ENCODE measurements at places on chromosomes 1 and 21.

- DNase-seq, result no peak
- H3K27ac ChIP-seq, result no peak overlapping the region
- no peaks in the 10 kb centered on the region for H3K27me3 ChIP-seq
Observed at GRCh38 chr1:218991089-218991488, 182.6 kb upstream of the LYPLAL1 start.

DNA sequence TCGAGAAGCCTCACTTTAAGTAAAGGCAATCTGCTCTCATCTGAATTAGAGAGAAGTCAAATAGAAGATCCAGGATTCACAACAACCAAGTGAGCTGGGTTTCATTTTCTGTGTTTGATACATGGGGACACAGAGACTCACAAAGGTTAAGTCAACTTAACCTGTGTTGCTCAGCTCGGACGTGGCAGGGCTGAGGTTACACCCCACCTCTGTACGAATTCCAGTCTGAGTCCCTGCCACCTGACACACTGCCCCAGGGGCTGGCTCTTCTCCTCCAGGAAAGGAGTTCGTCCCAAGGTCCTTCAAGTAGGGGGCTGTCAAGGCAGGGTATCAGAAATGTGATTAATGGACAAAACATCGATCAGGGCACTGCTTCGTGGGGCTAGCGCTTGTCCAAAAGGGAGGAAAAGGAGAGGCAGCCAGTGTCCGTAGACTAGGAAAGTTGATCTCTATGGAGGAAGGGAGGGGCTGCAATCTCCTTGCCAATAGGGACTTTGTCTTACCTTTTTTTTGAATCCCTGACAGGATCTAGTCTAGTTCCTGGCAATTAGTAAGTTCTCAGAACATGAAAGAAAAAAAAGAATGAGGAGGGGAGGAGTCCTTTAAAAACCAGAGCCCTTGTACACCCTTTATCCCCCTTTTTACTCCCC, 116.4 kb downstream of the CNIH3 start:
- no peak overlapping the region for H3K4me3 ChIP-seq
- H3K27ac ChIP-seq, result no peak overlapping the region
- peaks cover 15% of the 10 kb centered on the region for H3K4me1 ChIP-seq
- H3K27me3 ChIP-seq, result no peaks in the 10 kb centered on the region
- no peak for DNase-seq
- no peaks in the 10 kb centered on the region for H3K36me3 ChIP-seq

- no peak overlapping the region for H3K27ac ChIP-seq
- no peak overlapping the region for H3K4me3 ChIP-seq
- no peaks in the 10 kb centered on the region for H3K36me3 ChIP-seq
- H3K27me3 ChIP-seq, result no peaks in the 10 kb centered on the region
- peaks cover 15% of the 10 kb centered on the region for H3K4me1 ChIP-seq
- DNase-seq, result no peak
Observed at GRCh38 chr1:20445956-20446355, 40.1 kb downstream of the CAMK2N1 start.

DNA sequence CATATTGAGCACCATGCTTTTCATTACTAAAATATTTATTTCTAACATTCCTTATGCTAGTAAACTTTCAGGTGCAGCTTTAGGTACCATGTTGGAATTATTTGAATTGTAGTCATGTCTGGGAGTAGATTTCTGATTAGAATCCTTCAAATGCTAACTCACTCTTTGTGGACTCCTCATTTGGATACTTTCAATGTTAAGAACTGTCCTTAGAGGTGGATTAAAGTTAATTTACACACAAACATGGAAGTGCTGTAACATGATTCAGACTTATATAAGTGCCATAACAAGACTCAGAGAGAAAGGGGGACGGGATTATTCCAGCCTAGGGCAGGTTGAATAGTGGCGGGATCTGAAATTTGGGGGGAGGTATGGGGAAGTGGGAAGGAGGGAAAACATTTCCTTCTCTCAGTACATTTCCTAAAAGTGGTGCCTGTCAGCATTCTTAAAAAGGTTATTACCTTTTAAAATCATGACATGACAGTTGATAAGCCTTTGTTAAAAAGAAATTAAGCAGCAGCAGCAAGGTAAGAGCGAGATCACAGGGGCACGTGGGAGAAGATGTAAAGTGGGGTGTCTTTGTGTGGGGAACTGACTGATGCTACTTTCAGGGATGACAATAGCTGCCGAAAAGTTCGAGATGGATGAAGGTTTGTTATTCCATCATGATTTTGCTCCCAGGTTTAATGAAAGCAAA, 44.4 kb downstream of the HHAT start:
- peaks cover 29% of the 10 kb centered on the region for H3K4me1 ChIP-seq
- no peak overlapping the region for H3K4me3 ChIP-seq
- H3K36me3 ChIP-seq, result no peaks in the 10 kb centered on the region

DNA sequence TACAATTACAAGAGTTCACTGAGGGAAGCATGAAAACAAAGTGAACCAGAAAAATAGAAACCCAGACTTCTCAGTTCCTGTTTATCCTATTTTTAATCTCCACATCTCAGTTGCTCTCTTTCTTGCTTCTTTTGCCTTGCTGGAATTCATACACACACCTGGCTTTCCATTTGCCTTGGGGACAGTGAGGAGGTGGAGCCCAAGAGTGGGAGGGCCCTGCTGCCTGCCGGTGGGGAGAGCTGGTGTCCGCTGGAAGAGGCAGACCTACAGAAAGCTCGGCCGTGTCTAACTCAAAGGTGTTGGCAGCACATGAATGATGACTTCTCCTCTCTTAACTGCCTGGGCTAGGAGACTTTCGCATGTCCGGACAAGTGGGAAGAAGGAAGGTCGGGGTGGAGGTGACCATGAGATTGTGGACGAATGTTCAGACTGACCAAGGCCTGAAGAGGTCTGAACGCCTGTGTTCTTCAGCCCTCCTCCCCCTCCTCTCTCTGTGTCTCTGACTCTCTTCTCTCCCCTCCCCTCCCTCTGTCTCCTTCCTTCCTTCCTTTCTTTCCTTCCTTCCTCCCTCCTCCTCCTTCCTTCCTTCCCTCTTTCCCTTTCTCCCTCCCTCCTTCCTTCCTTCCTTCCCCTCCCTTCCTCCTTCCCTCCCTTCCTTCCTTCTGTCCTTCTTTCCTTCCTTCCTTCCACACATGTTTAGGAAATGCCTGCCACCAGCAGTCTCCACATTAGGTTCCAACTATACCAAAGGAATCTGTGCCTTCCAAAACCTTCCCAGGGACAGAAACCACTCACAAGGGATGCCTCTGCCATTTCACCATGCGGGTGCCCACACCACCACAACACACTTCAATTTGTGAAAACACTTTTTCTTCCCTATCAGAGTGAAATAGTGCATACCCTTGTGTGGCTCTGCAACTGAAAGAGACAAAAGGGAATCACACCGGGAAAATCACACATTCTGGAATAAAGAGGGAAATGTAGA, 157.3 kb upstream of the RUNX1 start:
- H3K36me3 ChIP-seq, result no peaks in the 10 kb centered on the region
- H3K4me3 ChIP-seq, result no peak overlapping the region
- H3K27me3 ChIP-seq, result no peaks in the 10 kb centered on the region
- H3K4me1 ChIP-seq, result no peaks in the 10 kb centered on the region
- no peak for DNase-seq

Data from GM23338 (cell line).